Nasal cavity respiratory epithelium epithelial cell of viscerocranial mucosa (primary cell): ENCODE measurements at places on chromosomes 16 and 17. TPM values are rescaled to one million over a fixed set of nuclear protein-coding genes. Genes with fewer than 3 reads are reported as not detected.

The PABPN1L gene
- total RNA-seq = not detected in 2 replicates

The KRT33B gene
- total RNA-seq = 1.1 and 59.1 TPM in 2 replicates

The KRTAP9-3 gene
- total RNA-seq = not detected in 2 replicates

The ZNF689 gene
- 3.1 and 4.7 TPM in 2 replicates for total RNA-seq

The TMEM94 gene
- total RNA-seq = 12.0 and 37.5 TPM in 2 replicates

The CCR7 gene
- total RNA-seq = not detected in 2 replicates

The MED13 gene
- total RNA-seq = 45.8 and 75.0 TPM in 2 replicates

The TTLL6 gene
- total RNA-seq = not detected in 2 replicates

The ELMO3 gene
- 21.9 and 25.2 TPM in 2 replicates for total RNA-seq

The HBQ1 gene
- not detected in 2 replicates for total RNA-seq

The CHST4 gene
- total RNA-seq = under 0.01 and 0.85 TPM in 2 replicates

The FGF11 gene
- 19.1 and 44.3 TPM in 2 replicates for total RNA-seq

The MYL11 gene
- total RNA-seq = not detected in 2 replicates

The TMEM238L gene
- 0.34 TPM in 1 of 2 replicates, not detected in the other for total RNA-seq

The IRX5 gene
- total RNA-seq = 0.93 and 3.1 TPM in 2 replicates

The KIFC3 gene
- 47.5 and 72.0 TPM in 2 replicates for total RNA-seq

The TNFRSF13B gene
- total RNA-seq = not detected in 2 replicates

The ACSM2A gene
- not detected in 2 replicates for total RNA-seq

The STAC2 gene
- total RNA-seq = not detected in 2 replicates

The ACAP1 gene
- 0.34 and 0.71 TPM in 2 replicates for total RNA-seq

The YBX2 gene
- 0.34 and 1.1 TPM in 2 replicates for total RNA-seq

The TBX21 gene
- total RNA-seq = not detected in 2 replicates

The KCNG4 gene
- total RNA-seq = not detected in 2 replicates

The TBX2 gene
- not detected in 2 replicates for total RNA-seq

The PRSS8 gene
- total RNA-seq = 31.1 and 54.2 TPM in 2 replicates

The EVI2A gene
- total RNA-seq = not detected in 2 replicates

The SLC2A4 gene
- under 0.01 and 0.14 TPM in 2 replicates for total RNA-seq

The HSD17B1 gene
- 2.7 and 3.4 TPM in 2 replicates for total RNA-seq

The MEIOC gene
- under 0.01 TPM in 1 of 2 replicates, not detected in the other for total RNA-seq

The SDR42E1 gene
- total RNA-seq = 28.5 and 37.9 TPM in 2 replicates

The ST6GALNAC2 gene
- total RNA-seq = 76.9 and 114 TPM in 2 replicates

The KRT25 gene
- not detected in 2 replicates for total RNA-seq

The MT1H gene
- not detected in 2 replicates for total RNA-seq

The MYLK3 gene
- under 0.01 and 0.14 TPM in 2 replicates for total RNA-seq

The TRIM65 gene
- total RNA-seq = 18.1 and 25.3 TPM in 2 replicates

The CCDC200 gene
- total RNA-seq = not detected in 2 replicates
